Fibroblast of the aortic adventitia (primary cell): ENCODE measurements at places on chromosomes 1 and 21. TPM values are rescaled to one million over a fixed set of nuclear protein-coding genes. Genes with fewer than 3 reads are reported as not detected.

The TNFAIP8L2 gene
- not detected in 2 replicates for total RNA-seq

The FAM163A gene
- not detected in 2 replicates for total RNA-seq

The SPATA46 gene
- total RNA-seq, result not detected in 2 replicates

The NTNG1 gene
- 2.0 and 20.9 TPM in 2 replicates for total RNA-seq

The SUSD4 gene
- 0.18 and 1.9 TPM in 2 replicates for total RNA-seq

The OLIG2 gene
- total RNA-seq, result not detected in 2 replicates

The KRTAP12-3 gene
- not detected in 2 replicates for total RNA-seq

The SLC30A1 gene
- total RNA-seq, result 37.2 and 47.4 TPM in 2 replicates

The FCRL6 gene
- not detected in 2 replicates for total RNA-seq

The MXRA8 gene
- total RNA-seq, result 367 and 605 TPM in 2 replicates

The ARMH1 gene
- 0.41 and 1.7 TPM in 2 replicates for total RNA-seq
